ENCODE measurements at places on chromosomes 6 and 20. TPM values are rescaled to one million over a fixed set of nuclear protein-coding genes. Genes with fewer than 3 reads are reported as not detected.
A peak's percentile ranks its signal among the peaks of the same experiment; 100 is the strongest.

Gene CRISP3
- polyA plus RNA-seq, result not detected

Gene TCP11
- polyA plus RNA-seq, result not detected

Gene IMPG1
- not detected for polyA plus RNA-seq

Gene IL20RA
- polyA plus RNA-seq, result not detected

DNA sequence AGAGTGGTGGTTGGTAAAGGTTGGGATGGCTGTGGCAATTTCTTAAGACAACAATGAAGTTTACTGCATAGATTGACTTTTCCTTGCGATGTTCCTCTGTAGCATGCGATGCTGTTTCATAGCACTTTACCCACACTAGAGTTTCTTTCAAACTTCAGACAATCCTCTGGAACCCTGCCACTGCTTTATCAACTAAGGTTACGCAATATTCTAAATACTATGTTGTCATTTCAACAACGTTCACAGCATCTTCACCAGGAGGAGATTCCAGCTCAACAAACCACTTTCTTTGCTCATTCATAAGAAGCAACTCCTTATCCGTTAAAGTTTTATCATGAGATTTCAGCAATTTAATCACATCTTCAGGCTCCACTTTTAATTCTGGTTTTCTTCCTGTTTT lies 161.2 kb upstream of the NRSN1 start:
- no peak overlapping the region for H3K4me3 ChIP-seq
- no peak for DNase-seq
- H3K36me3 ChIP-seq, result no peaks in the 10 kb centered on the region
- H3K27ac ChIP-seq, result no peak overlapping the region
- H3K4me1 ChIP-seq, result no peaks in the 10 kb centered on the region

DNA sequence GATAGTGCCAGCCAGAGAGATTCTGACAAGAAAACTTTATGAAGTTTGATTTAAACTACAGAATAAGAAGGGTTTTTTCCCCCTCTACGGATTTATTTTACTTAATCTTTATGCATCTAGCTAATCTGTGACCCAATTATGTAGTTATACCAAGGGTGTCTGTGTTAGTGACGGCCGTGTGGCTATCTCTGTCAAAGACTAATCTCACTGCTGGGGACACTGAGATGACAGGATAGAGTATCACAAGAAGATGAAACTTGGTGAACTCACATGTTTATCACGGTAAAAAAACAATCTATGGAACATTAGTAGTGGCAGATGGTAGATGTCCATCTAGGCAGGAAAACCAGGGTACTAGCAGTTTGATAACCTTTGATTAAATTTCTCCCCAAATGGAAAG lies 149.7 kb downstream of the AHI1 start:
- no peaks in the 10 kb centered on the region for H3K27me3 ChIP-seq
- no peaks in the 10 kb centered on the region for H3K36me3 ChIP-seq
- no peak overlapping the region for H3K4me3 ChIP-seq
- H3K27ac ChIP-seq, result no peak overlapping the region

DNA sequence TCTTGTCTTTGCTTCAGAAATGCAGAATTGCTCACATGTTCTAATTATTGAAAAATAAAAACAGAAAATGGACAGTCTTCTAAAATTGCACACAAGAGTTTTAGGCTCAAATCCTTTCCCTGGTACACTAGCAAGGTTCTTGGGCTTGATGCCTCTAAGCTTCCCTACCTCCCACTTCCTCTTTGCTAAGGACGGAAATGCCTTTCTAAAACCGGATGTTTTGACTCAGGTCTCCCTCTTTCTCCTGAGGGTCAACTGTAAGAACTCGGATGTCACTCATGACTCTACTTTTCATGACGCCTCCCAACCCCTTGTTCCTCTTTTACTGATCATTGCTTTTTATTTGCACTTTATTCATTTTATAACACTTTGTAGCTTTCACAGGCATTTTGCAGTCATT lies 613.5 kb downstream of the C6orf118 start:
- DNase-seq, result no peak
- no peaks in the 10 kb centered on the region for H3K4me1 ChIP-seq
- H3K27me3 ChIP-seq, result no peaks in the 10 kb centered on the region
- H3K4me3 ChIP-seq, result no peak overlapping the region
- no peaks in the 10 kb centered on the region for H3K36me3 ChIP-seq

DNA sequence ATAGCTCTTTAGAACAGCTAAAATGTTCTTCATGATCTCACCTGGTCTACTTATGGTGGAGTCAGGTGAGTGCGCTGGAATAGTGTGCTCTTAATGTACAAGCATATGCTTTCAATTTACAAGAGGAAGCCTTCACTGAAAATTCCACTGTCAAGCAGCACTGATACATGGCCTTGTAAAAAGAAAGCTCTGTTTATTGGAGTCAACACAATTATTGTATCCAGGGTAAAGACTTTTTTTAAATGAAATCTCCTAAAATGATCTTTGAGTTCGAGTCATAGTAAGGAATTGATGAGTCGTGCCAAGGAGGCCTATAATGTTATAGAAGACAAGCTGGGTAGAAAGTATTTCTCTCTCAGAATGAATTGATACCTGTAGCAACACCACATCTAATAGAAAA lies 41.6 kb upstream of the CARMIL1 start:
- H3K27me3 ChIP-seq, result no peaks in the 10 kb centered on the region
- no peaks in the 10 kb centered on the region for H3K36me3 ChIP-seq
- H3K4me1 ChIP-seq, result no peaks in the 10 kb centered on the region
- no peak for DNase-seq
- no peak overlapping the region for H3K27ac ChIP-seq
- H3K4me3 ChIP-seq, result no peak overlapping the region

- H3K4me1 ChIP-seq, result peaks cover 27% of the 10 kb centered on the region
- DNase-seq, result peak; percentile 35
- H3K36me3 ChIP-seq, result no peaks in the 10 kb centered on the region
- H3K27ac ChIP-seq, result peak overlapping the region; percentile 23
- H3K27me3 ChIP-seq, result no peaks in the 10 kb centered on the region
These were observed 33.3 kb downstream of the FARS2 start for GRCh38 chr6:5294392-5295211.

- H3K36me3 ChIP-seq, result no peaks in the 10 kb centered on the region
- no peak overlapping the region for H3K27ac ChIP-seq
- no peak for DNase-seq
- H3K27me3 ChIP-seq, result no peaks in the 10 kb centered on the region
These were observed 246.1 kb downstream of the LY86 start for GRCh38 chr6:6834356-6835222.

DNA sequence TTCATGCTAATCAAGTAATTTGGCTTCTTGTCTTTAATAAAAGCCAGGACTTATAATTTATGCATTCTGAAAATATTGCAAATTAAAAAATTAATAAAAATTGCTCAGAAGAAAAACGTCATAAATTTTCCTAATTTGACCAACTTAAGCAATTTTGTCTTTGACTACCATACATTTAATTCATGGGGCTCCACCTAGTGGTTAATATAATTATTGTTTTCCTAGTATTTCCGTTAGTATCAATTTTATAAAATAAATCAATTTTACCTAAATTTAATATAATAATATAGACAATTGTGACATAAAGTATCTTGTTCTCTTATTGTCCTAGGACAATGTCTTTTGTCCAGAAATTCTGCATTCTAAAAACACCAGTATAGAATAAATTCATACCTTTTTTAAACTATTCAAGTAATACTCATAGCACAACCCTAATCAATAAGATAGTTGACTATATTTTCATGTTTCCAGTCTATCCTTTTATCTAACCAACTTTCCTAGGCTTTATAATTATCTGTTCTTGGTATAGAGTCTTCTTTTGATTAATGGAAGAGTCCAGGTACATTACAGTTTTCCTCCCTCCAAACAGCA lies 319.9 kb downstream of the TRDN start:
- no peak overlapping the region for H3K4me3 ChIP-seq
- H3K4me1 ChIP-seq, result no peaks in the 10 kb centered on the region
- no peak overlapping the region for H3K27ac ChIP-seq
- no peaks in the 10 kb centered on the region for H3K27me3 ChIP-seq
- peak; percentile 3 for DNase-seq

DNA sequence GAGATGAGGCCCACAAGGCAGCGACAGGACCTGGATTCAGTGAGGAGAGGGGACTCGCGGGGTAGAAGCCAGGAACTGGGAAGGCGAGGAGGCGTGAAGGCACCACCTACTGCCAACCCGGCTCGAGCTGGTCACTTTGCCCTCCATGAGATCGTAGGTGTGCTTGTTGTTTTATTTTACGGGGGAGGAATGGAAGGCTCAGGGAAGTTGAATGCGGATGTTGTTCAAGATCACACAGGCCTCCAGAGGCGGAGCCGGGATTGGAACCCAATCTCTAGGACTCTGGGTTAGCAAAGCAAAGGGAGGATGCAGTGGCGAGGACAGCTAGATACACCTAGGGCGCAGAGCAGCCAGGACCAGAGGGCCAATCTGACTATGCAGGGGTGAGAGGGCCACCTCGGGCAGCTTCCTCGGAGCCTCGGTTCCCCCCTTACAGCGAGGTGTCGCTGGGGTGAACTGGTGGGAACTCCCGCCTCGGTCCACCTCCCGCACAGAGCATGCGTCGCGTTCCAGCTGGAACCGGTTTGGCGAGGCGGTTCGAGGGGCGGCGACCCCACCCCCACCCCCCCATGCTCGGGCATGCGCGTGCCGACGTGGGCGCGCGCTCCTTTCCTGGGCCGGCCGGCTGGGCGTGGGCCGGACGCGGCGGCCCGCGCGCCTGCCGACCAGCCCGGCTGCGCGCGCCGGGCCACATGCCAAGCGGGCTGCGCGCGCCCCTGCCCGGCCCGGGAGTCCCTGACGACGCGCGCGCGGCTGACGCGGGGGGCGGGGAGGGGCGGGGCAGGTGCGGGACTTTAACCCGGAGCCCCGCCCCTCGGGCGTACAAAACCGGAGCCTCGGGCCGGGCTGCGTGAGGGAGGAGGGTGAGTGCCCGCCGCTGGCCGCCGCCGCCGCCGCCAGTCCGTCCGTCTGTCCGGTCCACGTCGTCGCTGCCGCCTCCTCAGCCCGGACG lies 80.4 kb upstream of the MYL9 start:
- H3K36me3 ChIP-seq, result no peaks in the 10 kb centered on the region
- peak overlapping the region; percentile 98 for H3K27ac ChIP-seq
- H3K27me3 ChIP-seq, result no peaks in the 10 kb centered on the region
- H3K4me3 ChIP-seq, result peak overlapping the region; percentile 65
- peak; percentile 97 for DNase-seq

DNA sequence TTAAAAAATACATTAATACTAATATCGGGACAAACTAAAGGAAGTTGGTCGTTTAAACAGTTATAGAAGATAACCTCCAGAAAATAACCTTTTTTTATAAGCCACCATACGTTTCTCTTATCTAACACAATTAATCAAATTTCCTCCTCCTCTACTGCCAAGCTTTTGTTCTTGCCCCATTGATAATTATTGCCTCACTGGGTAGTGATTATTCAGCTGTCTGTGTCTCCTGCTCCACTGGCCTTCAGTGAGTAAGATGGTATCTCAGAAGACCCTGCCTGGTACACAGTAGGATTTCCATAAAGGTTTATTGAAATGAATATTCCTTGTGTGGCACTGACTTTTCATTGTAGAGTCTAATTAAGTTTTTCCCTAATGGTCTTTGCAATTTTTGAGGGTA lies 165.5 kb upstream of the SCGN start:
- no peak overlapping the region for H3K4me3 ChIP-seq
- no peaks in the 10 kb centered on the region for H3K27me3 ChIP-seq
- no peaks in the 10 kb centered on the region for H3K36me3 ChIP-seq
- no peak overlapping the region for H3K27ac ChIP-seq
- H3K4me1 ChIP-seq, result peaks cover 3% of the 10 kb centered on the region

DNA sequence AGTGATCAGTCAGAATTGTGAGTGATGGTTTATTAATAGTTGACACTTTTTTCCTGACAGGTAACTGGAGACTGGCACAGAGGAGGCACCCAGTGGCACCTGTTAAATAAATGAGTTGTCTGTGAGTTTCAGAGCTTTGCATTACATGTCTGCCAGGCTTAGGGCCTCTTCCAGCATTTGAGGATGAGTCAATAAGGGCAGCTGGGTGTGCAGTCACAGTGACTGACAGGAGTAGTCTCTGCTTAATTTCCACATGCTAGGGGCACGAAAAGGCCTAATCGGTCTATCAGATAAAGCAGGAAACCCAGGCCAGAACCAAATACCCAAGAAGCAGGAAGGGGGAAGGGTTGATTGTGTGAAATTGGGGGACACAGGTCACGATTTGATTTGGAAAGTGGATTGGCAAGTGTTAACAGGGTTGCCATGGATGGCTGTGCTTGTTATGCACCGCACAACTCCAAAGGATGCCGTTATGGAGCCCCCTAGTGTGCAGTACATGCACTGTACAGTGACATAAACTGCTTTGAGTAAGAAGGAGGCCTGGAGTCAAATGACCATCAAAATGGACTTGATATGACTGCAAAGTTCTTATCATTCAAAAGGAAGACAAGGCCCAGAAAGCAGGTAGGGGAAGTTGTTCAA lies 111.9 kb upstream of the GGTLC1 start:
- no peaks in the 10 kb centered on the region for H3K4me1 ChIP-seq
- peak; percentile 19 for DNase-seq
- no peak overlapping the region for H3K27ac ChIP-seq
- H3K36me3 ChIP-seq, result no peaks in the 10 kb centered on the region
- peaks cover 3% of the 10 kb centered on the region for H3K27me3 ChIP-seq

DNA sequence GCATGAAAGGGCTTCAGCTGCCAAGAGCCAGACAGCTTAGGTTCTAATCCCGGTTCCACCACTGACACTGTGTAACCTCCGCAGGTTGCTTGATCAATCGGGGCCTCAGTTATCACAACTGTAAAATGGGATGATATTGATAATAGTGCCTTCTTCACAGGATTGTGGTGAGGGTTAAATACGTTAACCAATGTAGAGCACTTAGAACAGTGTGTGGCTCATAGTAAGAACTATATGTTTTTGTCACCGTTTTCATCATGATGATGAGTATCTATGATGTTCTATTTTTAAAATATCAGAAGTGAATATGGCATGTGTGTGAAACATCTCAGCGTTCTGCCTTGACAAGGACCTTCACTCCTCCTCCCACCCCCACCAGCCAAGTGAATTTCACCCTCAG lies 10.3 kb upstream of the MAPK13 start:
- peak overlapping the region; percentile 54 for H3K4me3 ChIP-seq
- no peaks in the 10 kb centered on the region for H3K36me3 ChIP-seq
- H3K27me3 ChIP-seq, result no peaks in the 10 kb centered on the region
- peak overlapping the region; percentile 96 for H3K27ac ChIP-seq

- no peaks in the 10 kb centered on the region for H3K27me3 ChIP-seq
- no peaks in the 10 kb centered on the region for H3K36me3 ChIP-seq
- DNase-seq, result no peak
- no peak overlapping the region for H3K27ac ChIP-seq
- H3K4me3 ChIP-seq, result no peak overlapping the region
These were observed 31.5 kb upstream of the POLR1H start for GRCh38 chr6:30029588-30029987.

DNA sequence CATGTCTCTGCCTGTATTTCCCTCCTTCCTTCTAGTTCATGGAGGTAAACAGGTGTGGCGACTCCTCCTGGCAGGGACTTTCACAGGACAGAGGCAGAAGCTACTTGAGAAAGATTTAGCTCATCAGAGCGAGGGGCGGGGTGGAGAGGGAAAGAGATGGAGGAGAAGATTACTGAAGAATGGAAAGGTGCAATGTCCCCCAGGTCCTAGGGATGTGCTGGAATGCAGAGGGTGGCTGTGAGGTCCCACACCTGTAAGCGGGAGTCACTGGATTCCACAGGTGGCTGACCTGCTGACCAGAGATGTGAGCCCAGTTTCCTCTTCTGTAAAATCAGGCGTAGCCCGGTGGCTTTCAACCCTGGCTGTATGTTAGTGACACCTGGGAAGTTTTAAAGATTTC lies 199.2 kb upstream of the SULF2 start:
- peaks cover 18% of the 10 kb centered on the region for H3K4me1 ChIP-seq
- H3K36me3 ChIP-seq, result no peaks in the 10 kb centered on the region
- H3K4me3 ChIP-seq, result no peak overlapping the region
- H3K27ac ChIP-seq, result no peak overlapping the region

GRCh38 chr6:7219310-7219709 lies 93.7 kb downstream of the SSR1 start:
- no peaks in the 10 kb centered on the region for H3K27me3 ChIP-seq
- no peak overlapping the region for H3K4me3 ChIP-seq
- no peaks in the 10 kb centered on the region for H3K4me1 ChIP-seq
- no peak overlapping the region for H3K27ac ChIP-seq
- DNase-seq, result no peak
